Activated CD4-positive, CD25-positive, alpha-beta regulatory T cell (primary cell): ENCODE measurements at places on chromosomes 12 and 14.

- no peak for DNase-seq
Measured at GRCh38 chr12:107400686-107401447, 284.7 kb upstream of the PWP1 start.

DNA sequence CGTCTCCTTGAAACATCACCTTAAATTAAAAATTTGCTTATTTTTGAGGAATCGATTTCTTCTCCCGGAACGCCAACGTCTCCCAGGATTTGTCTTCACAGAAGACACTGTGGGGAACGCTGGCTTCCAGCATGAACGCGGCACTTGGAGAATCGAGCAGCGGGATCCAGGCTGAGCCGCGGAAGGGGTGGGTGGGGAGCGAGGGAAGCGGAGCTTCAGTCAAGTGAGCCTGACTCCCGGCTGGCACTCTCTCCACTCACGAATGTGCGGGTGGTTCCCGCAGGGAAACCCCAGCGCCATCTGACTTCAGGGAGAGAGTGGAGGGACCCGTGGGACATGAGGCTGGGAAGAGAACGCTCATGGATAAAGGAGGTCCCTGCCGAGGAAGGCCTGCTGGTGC lies 506.0 kb upstream of the TMEM132C start:
- DNase-seq = no peak

- no peak for DNase-seq
Measured at GRCh38 chr12:32069071-32069470, 37.6 kb upstream of the BICD1 start.

GRCh38 chr14:72649603-72650227 lies 244.2 kb downstream of the DPF3 start:
- no peak for DNase-seq

DNA sequence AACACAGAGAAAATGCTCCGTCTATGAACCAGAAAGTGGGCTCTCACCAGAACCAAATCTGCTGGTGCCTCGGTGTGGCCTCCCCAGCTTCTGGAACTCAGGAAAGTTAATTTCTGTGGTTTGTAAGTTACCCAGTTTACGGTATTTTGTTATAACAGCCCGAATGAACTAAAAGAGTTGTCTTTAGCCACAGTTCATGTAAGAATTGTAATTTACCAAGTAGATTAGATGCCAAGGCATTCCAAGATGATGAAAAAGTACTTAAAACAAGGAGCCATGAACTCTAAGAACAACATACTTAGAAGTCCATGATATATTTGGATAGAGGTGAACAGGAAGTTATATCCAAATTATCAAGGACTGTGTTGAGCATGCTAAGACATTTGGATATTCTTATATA lies 259.9 kb upstream of the GARIN6 start:
- DNase-seq = no peak

- DNase-seq = no peak
Measured at GRCh38 chr14:81416981-81417380, 16.9 kb upstream of the STON2 start.

DNA sequence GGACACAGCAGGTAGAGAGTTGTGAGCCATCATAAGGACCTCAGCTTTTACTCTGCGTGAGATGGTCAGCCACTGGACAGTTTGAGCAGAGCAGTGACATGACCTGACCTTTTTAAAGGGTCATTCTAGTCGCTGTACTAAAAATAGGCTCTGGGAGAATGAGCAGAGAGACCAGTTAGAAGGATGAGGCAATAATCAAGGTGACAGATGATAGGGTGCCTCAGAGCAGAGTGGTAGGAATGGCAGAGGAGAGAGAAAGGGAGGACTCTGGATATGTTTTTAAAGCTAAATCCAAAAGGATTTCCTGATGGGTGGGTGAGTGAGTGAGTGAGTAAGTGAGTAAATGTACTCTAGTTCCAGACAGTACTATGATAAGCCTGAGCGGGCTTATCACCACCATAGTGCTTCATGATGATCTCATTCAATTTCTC lies 83.6 kb upstream of the ARHGAP5 start:
- DNase-seq = no peak

DNA sequence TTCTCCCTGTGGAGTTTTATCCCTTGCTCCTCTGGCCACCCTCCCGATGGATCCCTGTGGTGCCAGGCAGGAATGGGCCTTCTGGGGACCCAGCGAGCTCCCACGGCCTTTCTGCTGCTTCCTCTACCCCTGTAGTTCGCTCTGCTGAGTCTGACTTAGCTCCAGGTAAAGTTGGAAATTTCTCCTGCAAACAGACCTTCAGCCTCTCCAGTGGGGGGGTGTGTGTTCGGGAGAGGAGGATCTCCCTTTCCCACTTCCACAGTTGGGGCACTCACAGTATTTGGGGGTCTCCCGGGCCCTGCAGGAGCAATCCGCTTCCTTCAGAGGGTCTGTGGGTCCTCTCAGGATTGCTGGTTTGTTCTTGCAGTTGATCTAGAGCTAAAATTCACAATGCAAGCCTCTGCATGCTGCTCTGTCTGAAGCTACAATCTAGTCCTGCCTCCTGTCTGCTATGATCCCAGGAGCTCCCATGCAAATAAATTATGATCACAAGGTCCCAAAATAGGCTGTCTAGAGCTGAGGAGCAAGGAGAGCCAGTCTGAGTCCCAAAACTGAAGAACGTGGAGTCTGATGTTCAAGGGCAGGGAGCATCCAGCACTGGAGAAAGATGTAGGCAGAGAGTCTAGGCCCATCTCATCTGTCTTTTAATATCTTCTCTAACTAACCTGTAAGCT lies 18.3 kb downstream of the MTRFR start:
- no peak for DNase-seq

DNA sequence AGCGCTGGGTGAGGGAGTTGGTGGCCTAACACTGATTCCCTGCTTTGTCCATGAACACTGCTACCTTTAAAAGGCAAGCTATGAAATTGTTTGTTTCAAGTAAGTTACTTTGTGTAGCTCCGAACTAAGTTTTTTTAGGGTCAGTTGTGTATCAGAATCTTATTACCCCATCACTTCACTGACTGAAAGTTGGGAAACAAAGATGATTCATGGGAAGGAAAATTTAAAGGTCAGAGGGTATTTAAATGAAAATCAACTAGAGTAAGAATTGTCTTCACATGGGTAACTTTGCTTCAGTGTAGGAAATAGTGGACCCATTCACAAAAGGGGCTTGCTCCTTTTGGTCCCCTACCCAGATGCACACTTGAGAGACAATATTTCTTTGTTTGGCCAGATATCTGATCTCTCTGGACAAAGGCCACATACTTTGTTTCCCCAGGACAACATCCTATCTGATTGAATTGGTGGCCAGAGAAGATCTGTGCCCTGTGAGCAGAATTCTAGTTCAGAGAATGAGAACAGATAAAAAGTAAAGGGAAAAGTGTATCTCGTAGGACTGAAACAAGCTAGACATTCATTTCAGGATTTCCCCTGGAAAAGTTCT lies 53.5 kb downstream of the RAB35 start:
- no peak for DNase-seq
